ENCODE measurements at places on chromosomes 13 and 19. TPM values are rescaled to one million over a fixed set of nuclear protein-coding genes. Genes with fewer than 3 reads are reported as not detected.
A peak's percentile ranks its signal among the peaks of the same experiment; 100 is the strongest.

- DNase-seq, result no peak
Observed at GRCh38 chr19:19270749-19271571, 2.1 kb downstream of the TM6SF2 start.

GRCh38 chr13:74646091-74646490 lies 511.9 kb upstream of the KLF12 start:
- no peak for DNase-seq

GRCh38 chr19:33558856-33559255 lies 37.3 kb upstream of the PEPD start:
- DNase-seq, result no peak

TBC1D17 gene
- total RNA-seq, result 10.7 TPM

DNA sequence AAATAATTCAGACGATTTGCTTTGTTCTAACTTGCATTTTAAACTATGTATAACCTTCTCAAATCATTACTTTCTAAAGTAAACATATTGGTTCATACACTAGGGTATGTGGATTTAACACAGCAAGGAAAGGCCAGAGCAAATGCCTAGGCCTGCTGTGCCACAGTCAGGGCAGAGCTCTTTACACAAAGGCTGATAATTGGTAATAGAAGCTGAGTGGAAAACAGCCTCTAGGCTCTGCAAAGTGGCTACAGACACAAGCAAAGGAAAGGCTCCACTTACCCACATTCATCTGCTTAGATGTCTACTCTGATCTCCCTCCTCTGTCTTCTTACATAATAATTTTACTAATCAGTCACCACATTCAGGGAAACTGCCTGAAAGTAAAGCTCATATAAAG lies 382.9 kb downstream of the OLFM4 start:
- DNase-seq, result no peak

DNA sequence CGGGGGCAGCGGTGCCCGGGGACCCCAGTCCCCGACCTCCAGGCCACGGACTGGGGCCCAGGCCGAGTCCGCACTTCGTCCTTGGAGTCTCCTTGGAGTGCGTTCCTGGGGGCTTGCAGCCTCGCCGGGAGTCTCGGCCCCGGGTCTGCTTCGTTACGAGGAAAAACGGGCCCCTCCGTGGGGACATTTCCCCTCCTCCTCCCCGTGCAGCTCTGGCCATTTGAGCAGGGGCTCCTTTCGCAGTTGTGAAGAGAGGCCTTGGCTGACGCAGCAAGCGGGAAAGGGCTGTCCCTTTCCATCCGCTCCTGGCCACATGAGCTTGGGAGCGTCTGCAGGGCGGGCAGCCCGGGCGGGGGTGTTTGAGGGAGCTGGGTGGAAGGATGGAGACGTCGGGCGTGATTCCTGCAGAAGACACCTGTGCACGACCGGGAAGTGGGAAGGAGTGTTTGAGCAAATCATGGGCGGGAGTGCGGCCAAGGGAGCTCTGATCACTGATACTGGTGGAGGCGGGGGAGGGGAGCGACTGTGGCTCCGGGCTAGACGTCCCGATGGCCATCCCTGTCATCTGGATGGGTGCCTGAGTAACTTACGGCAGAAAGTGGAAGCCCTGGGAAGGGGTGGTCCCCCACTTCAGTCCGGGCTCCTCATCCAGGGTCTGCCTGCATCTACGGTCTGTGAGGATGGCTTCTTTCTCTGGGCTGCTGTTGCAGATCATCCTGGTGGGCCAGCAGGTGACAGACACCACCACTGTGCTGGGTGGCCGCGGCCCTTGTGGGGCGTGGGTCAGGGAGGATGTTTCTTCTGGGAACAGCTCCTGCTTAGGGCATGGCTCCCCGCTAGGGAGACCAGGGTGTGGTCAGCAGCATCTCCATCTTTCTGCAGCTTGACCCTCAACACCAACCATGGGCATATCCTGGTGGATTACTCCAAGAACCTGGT lies 736 bp downstream of the GPI start:
- peak; percentile 61 for DNase-seq

DNA sequence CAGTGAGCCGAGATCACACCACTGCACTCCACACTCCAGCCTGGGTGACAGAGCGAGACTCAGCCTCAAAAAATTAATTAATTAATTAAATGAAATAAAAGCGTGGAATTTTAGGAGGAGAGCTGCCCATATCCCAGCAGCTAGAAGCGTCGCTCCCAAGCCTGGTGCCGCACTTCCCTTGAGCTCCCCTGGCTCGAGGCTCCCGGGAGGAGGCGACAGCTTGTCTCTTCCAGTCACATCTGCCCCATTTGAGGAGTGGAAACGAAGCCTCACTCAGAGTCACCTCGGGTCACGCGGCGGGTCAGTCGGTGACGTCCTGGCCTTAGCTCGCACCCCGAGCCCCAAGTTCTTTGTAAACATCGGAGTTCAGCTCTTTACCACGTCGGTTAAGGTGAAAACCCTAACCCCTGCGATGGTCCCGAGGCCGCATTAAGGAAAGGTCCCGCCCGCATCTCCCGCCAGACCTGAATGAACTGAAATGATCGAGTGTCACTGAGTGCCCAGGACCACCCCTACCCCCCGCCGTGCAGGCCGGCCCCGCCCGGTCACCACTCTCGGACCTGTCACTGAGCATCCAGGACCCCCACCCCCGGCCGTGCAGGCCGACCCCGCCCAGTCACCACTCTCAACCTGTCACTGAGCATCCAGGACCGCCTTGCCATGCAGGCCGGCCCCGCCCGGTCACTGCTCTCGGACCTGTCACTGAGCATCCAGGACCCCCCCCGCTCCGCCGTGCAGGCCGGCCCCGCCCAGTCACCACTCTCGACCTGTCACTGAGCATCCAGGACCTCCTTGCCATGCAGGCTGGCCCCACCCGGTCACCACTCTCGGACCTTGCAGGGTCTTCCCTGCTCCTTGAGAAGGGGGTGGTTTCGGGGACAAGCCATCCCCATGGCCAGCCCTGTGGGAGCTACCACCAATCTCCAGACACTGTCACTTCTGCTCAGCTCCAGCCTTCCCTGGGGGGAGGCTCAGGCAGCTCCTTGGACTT lies 176.9 kb downstream of the KDM4B start:
- no peak for DNase-seq

DNA sequence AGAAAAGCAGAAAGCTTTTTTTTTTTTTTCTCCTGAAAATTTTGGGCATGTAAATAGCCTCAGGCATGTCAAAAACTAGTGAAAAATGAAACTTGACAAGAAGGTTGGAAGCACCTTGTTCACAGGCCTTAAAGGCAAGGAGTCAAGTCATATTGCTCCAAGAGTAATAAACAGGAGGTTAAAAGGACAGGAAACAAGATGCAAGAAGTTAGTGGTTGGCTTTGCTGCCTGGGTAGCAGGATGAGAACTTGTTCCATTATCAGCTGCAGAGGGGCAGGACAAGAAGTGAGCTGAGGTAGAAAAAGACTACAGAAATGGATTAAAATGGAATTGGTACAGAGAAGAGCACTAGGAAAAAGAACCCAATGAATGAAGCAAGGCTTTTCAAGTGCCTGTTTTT lies 242.6 kb downstream of the DCT start:
- DNase-seq, result no peak

DNA sequence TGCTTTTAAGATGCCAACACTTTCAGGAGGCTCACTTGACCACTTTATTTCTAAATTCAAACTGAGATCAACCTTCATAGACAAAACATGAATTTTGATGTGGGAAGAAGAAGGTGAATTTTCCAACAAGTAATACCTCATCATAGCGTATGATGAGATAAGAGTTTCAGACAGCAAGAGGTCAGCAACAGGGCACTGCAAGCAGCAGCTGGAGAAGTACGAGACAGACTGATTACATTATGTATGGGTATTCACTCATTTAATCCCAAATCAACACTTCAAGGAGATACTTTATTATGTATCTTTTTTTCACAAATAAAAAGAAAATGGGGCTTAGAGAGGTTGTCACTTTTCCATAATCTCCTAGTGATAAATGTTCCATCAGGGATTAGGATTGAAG lies 389.8 kb downstream of the TBC1D4 start:
- DNase-seq, result no peak

DNA sequence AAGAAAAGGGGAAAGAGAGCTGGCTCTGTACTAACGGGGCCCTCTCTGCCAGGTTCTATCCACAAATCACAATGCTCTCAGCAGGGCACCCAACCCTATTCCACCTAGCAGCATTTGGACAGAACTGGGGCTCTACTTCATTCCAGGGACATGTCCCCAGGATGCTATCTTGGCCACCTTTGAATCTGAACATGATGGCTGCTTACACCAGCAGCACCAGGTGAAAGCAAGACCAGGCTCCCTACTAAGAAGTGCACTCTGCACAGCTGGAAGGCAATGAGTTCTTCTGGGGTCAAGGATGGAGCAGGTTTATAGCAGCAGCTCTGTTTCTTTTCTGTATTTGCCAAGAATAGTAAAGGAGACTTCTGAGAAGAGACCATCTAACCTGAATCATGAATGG lies 222.4 kb downstream of the DACH1 start:
- DNase-seq, result no peak

DNA sequence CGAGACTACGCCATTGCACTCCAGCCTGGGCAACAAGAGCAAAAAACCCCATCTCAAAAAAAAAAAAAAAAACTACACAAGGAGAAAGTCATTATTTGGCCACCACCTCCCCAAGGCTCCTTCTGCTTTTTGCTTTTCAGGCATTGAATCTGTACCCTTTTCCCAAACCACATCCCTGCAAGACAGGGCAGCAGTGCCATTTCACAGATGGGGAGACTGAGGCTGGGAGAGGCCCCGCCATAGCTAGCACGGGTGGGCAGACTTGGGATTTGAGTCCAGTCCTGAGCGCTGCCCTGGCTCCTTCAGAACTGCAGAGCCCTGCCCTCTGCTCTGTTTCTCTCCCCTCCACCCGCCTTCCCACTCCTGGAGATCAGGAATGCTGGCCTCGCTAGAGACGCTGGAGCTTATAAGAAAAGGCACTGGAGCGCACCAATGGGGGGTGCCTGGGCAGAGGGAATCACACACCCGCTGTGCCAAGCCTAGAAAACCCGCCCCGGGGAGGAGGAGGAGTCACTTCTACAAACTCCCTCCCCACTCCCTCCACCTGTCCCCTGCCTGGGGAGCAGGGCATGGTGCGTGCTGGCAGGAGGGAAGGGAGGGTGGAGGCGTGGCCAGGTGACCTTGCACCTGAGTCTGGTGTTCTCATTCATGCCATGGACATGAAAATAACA lies 17.6 kb downstream of the TJP3 start:
- DNase-seq, result peak; percentile 58

CYP2S1 gene
- total RNA-seq, result 8.5 TPM

TUBA3C gene
- total RNA-seq, result not detected

- peak; percentile 64 for DNase-seq
Observed at GRCh38 chr19:7870571-7871436, 3.4 kb downstream of the PRR36 start.

DNA sequence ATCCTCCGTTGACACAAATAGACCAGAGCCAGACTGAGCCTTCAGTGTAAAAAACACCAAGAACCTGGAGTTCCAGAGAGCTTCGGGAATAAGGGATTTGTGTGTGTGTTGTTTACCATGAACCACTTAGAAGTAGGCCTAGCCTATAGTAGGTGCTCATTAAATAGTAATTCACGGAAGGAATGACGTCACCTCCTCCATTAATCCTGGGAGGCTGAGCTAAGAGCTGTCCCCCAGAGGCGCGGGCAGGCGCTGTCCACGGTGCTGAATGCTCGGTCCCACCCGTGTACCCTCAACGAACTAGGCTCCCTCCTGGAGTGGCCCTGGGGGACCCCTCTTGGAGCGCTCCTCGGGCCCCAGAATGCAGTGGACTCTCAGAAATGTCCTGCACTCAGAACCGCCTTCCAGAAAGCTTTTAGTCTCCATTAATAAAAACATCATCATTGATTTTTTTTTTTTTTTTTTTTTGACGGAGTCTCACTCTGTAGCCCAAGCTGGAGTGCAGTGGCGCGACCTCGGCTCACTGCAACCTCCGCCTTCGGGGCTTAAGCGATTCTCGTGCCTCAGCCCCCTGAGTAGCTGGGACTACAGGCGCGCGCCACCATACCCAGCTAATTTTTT lies 6.5 kb downstream of the UNC13A start:
- DNase-seq, result peak; percentile 77

- no peak for DNase-seq
Observed at GRCh38 chr13:112222971-112223370, 153.2 kb upstream of the SPACA7 start.

DNA sequence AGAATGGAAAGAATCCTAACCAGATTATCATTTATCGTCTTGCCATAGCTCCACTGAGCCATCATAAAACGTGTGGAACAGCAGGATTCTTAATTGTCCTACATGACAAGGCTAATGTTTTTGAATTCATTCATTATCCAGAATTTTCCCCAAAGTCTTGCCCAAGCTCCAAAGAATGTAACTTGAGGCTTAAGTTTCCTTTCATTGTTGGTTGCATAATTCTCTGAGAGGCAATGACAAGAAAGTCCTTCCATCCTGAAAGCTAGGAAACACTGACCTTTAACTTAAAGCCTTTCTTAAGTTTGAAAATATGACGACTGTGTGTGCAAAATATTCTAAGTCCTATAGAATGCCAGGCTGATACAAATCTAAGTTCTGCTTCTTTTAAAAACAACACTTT lies 546.1 kb downstream of the SUCLA2 start:
- DNase-seq, result no peak

GRCh38 chr13:97276862-97277269 lies 54.7 kb downstream of the MBNL2 start:
- no peak for DNase-seq

DNA sequence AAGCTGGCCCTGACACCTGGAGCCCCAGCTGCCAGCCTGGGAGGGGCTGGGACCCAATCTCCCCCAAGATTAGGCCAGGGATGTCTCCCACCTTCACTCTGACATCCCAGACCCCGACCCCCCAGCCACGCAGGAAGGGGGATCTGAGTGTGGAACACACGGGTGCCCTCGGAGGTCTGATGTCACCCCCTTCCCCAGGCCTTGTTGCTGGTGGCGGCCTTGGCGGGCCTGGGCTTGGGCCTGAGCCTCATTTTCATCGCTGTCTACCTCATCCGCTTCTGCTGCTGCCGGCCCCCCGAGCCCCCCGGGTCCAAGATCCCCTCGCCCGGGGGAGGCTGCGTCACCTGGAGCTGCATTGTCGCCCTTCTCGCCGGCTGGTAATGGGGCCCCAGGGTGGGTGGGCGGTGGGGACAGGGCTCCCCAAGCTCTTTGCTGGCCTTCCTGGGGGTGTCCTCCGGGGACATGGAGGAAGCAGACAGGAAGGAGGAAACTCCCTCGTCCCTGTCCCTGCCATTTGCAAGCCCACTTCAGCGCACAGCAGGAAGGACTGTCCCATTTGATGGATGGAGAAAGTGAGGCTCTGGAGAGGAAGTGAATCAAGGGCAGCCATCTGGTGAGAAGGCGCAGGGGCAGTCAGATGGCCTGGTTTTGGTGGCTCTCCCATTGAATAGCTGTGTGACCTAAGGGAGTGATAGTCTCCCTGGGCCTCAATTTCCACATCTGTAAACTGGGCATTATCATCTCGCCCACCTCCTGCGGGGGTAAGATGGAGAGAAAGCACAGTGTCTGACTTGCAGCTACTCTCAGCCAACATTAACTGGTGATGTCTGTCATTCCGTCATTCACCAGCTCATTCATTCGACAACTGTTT lies 3.9 kb downstream of the TTYH1 start:
- no peak for DNase-seq

GRCh38 chr13:31204592-31204991 lies 4.8 kb downstream of the B3GLCT start:
- peak; percentile 35 for DNase-seq

Data from hepatocyte (in vitro differentiated cells).